ENCODE measurements at places on chromosomes 4 and X.

DNA sequence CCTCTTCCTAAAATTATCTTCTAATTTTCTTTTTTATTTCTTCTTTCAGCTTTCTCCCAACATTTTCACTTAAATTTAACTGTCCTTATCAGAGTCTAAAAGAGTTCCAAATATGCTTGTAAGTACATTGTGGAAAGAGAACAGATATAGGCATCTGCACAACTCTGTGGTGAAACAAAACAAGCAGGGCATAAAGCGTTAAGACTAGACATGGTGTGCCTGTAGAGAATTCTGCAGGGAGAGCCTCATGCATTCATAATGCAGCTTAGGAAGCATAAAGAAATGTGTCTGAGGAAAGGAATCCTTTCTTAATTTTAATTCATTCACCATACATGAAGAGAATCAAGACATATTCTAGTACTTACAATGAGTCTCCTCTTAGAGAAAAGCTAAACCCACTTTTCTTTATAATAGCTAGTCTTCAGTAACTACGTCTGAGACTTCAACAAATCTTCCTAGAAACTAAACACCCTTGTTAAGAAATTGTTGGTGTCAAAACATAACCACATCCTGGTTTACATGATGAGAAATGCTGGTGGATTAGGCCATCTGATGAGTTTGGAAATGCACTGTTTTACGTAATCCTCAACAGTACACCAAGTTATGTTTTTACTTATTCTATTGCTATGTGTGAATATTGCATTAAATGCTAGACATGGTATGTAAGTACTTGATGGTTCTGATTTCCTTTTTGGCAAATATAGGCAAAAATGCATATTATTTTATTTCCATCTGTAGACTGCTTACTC is 307.8 kb upstream of the GIMD1 start:
- no peak for DNase-seq

- no peak for DNase-seq
These were observed 104.3 kb upstream of the IL13RA1 start for GRCh38 chrX:118623062-118623461.

DNA sequence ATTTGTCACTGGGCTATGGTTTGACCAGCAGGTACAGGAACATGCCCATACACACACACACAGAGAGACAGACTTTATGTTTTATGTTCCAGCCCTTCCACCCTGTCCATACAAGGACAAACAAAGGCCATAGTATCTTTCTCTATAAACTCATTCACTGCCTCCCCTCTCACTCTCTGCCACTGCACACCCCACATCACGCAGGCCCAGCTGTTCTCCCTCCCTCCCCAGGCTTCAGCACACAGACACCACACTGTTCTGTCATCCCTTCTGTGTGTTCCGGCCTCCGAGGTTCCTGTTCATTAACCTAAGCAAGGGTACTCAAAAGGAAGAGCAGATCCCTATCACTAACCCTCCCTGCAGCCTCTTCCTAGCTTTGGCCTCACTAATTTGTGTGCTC is 17.8 kb downstream of the LAS1L start:
- no peak for DNase-seq

DNA sequence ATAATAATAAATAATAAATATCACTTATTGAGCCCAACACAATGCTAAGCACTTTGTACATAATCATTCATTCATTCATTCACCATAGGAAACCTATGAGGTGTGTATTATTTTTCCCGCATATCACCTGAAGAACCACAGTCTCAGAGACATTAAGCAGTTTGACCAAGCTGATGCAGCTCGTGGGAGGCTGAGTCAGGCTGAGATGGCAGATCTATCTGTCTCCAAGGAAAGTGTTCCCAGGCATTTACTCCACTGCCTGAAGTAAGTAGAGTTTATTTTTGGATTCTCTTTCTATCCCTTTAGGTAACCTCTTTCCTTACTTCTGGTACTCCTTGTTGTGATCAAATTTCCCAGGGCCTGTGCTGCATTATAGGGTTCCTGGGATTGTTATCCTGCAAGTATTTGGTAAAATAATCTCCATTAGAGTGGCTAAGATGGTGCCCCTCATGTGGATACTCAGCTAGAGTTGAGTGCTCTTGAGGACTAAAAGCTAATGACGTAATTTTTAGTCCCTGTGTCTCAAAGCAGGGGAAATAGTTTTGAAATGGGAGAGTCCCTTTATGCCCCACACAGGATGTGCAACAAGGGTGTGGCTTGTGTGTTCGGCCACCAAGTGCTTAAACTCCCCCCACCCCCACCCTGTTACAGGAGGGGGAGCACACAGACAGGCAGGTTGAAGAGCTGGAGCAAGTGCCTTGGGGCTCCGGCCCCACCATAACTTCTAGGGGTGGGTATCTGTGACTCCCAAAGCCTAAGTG is 467.0 kb downstream of the STIM2 start:
- DNase-seq = no peak

DNA sequence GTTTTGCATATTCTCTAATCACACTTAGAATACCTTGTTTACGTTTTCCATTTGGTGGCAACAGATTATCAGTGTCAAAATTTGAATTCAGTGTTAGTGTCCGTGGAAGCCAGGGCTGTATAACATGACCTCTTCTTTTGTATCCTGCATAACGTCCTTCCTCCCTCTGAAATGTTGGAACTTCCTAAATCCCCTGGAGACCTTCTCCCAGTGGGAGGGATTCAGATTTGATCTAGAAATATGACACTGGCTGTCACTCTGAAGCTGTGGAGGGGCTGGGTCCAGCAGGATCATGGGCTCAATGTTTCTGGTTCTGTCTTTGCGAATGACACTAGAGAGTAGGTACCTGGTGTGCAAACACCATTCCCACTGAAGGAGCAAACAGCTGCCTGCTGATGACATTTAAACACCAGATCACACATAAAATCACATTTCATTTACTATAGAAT is 850 bp upstream of the CXCL3 start:
- no peak for DNase-seq

DNA sequence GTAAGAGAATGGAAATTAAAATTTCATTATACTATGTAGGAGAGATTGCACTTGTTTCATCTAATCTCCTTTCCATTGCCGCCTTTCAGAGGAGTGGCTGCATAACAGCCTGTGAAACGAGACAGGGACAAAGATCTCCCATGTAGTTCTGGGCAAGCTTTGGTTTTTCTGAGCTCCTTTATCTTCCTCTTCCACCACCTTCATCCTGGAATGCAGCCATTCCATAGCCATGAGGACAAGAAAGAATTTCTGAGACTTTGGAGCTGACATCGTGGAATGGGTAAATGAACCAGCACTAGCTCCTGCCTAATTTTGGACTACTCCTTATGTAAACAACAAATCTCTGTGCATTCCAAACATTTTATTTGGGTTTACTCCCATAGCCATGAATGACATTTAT is 1587.3 kb upstream of the TENM3 start:
- DNase-seq = no peak

- no peak for DNase-seq
These were observed 927.5 kb upstream of the SLIT2 start for GRCh38 chr4:19324184-19324583.

DNA sequence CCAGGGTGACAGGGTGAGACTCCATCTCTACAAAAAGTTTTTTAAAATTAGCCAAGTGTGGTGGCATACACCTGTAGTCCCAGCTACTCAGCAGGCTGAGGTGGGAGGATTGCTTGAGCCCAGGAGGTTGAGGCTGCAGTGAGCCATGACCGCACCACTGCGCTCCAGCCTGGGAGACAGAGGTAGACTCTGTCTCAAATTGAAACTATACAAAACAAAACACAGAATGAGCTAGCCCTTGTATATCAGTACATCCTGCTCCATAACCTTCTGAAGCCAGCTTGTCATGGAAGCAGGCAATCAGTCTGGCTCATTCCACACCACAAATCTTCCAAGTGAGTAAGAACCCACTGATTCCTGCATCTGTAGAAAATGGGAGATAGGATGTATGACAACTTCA is 49.0 kb downstream of the CD99L2 start:
- no peak for DNase-seq

- DNase-seq = no peak
These were observed 201.6 kb downstream of the CPE start for GRCh38 chr4:165580351-165580905.

DNA sequence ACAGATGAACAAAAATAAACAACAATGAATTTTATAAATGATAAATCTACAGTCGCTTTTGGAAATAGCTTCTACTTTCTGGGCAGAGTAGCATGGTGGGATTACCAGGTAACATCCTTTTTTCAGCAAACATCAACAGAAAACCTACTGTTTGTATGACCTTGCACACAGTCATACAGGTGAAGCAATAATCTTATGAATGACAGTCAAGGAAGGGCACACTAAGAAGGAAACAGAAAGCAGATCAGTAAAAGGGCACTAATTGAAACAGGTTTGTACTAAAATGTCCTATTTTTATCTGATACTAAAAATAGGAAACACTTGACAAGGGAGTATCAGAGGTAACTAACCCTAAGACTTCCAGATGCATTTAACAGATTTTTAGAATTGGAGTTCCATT is 108.9 kb downstream of the DLG3 start:
- DNase-seq = no peak

DNA sequence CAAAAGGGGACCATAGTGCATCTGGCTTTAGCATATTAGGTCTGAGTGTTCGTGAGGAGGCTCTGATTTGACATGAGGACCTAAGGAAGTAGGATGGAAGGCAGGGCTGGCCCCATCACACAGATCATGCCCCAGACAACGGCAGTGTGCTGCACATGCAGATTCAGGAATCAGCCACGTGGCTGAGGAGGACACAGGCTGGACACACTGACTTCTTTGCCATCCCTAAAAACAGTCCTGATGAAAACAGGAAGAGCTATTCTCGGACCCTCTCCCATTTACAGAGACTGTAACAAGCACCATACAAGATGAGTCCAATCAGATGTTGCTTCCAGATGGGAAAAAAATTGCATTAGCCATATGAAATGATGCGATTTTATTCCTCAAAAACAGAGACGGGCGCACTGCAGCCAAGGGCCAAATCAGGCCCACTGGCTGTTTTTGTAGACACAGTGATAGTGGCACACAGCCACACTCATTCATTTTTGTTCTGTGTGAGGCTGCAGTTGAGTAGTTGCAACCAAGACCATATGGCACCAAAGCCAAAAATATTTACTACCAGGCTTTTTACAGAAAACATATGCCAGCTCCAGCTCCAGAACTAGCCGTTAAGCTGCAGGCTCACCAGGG is 41.0 kb downstream of the ACSL1 start:
- DNase-seq = no peak

DNA sequence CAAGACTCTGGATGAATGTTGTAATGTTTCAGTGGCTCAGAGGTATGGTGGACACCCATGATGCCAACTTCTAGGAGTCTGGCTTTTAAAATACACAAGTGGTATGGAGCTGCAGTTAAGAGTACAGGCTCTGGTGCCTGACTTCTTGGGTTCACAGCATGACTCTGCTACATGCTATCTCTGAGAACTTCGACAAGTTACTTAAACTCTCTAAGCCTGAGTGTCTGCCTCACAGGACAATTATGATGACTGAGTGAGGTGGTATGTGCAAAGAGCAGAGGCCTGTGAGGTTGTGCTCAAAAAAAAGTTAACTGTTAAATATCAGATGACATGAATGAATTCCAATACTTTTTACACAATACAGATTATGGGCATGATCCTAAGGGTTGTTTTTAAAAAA is 90.9 kb upstream of the SRD5A3 start:
- no peak for DNase-seq

GRCh38 chr4:5084911-5085475 is 33.7 kb downstream of the STK32B start:
- DNase-seq = no peak

DNA sequence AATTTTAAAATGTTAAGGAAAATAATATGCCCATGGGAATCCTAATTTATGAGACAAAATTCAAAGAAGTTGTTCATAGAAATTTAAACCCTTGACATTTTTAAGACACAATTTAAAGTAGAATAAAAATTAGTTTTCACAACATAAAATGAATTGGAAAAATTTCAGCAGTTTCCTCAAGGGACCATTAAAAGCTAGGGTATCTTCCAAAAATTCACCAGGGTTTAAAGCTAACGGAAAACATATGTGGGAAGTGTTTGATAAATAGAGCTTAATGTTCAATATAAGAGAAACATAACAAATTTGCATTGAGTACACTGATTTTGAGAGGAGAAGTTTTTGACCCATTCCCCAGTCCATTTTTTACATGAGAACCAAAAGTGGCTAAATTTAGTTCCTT is 228.9 kb upstream of the TTC29 start:
- no peak for DNase-seq

- DNase-seq = no peak
These were observed at the start of gene RBM47 for GRCh38 chr4:40629401-40630334. TSS of gene RBM47 (minus strand) at chr4:40629864. CDS start at chr4:40438893, 190,971 bp downstream.

- no peak for DNase-seq
These were observed 169.8 kb upstream of the GALNT7 start for GRCh38 chr4:172998527-172999469.

DNA sequence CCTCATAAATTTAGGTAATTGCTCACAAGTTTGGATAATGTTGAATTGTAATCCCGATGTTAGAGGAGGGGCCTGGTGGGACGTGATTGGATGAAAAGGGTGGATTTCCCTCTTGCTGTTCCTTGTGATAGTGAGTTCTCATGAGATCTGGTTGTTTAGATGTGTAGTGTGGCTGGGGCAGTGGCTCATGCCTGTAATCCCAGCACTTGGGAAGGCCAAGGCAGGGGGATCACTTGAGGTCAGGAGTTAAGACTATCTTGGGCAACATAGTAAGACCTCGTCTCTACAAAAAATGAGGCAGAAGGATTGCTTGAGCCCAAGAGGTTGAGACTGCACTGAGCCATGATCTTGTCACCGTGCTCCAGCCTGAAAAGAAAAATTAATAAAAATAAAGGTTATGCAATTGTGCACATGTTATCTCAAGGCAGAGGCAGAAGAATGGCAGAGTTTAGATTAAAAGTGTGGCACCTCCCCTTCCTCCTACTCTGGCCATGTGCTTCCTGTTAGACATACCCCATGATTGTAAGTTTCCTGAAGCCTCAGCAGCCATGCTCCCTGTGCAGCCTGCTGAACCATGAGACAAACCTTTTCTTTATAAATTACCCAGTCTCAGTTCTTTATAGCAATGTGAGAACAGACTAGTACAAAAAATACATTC is 36.5 kb downstream of the ERVMER34-1 start:
- DNase-seq = no peak

GRCh38 chr4:148716431-148717052 is 274.3 kb upstream of the NR3C2 start:
- no peak for DNase-seq

DNA sequence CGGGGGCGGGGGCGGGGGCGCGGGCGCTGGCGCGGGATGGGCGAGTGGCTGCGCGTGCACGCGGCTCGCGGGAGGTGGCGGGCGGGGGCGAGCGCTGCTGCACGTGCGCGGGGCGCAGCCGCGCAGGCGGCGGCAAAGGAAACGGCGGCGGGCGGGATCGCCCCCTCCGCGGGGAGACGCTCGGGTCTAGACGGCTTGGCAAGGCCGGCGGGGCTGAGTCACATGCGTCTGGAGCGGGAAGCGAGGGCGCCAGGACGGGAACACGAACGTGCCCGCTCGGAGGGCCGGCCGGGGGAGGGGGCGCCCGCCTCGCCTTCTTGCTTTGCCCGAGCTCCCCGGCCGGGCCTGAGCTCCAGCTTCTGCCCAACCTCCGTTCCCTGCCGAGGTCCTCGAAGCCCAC is 4.3 kb upstream of the HAUS7 start:
- DNase-seq = no peak

GRCh38 chr4:169015186-169015623 is 5.2 kb upstream of the CBR4 start:
- DNase-seq = no peak

- DNase-seq = no peak
These were observed 98.5 kb upstream of the MAGEB16 start for GRCh38 chrX:35699642-35700041.

Measured in stimulated activated CD8-positive, alpha-beta memory T cell treated with anti-CD3 and anti-CD28 coated beads, Interleukin-4, amount 100 ng/mL, for 4 hours (primary cell).